ENCODE measurements at places on chromosomes 4 and X. TPM values are rescaled to one million over a fixed set of nuclear protein-coding genes. Genes with fewer than 3 reads are reported as not detected.

The COX7B2 gene
- total RNA-seq = not detected

The VCX2 gene
- not detected for total RNA-seq

The RHOXF2B gene
- not detected for total RNA-seq

The NUDT10 gene
- 0.13 TPM for total RNA-seq

The GPR173 gene
- 0.67 TPM for total RNA-seq

The NOX1 gene
- total RNA-seq = not detected

The HELT gene
- total RNA-seq = not detected

The UGT2A3 gene
- total RNA-seq = not detected

The ATP8A1 gene
- total RNA-seq = 19.3 TPM

The GIMD1 gene
- not detected for total RNA-seq

The CT45A5 gene
- not detected for total RNA-seq

The SCRG1 gene
- total RNA-seq = 0.08 TPM

The PPP2R3B gene
- 154 TPM for total RNA-seq

The POU3F4 gene
- not detected for total RNA-seq

The MAGEC2 gene
- total RNA-seq = not detected

The ETNPPL gene
- 14.5 TPM for total RNA-seq

The ATP1B4 gene
- total RNA-seq = not detected

The TRIM61 gene
- 2.0 TPM for total RNA-seq

The NCAPG gene
- total RNA-seq = 0.59 TPM

The TNIP3 gene
- not detected for total RNA-seq

The FAAH2 gene
- total RNA-seq = not detected

The ADAM29 gene
- total RNA-seq = not detected

The PRKX gene
- total RNA-seq = 4.8 TPM

The USP17L17 gene
- not detected for total RNA-seq

The GEMIN8 gene
- 7.6 TPM for total RNA-seq

The RTL9 gene
- total RNA-seq = 0.35 TPM

The NXF2B gene
- total RNA-seq = not detected

The MAGEE2 gene
- not detected for total RNA-seq

The CSAG1 gene
- not detected for total RNA-seq

The SPANXA1 gene
- total RNA-seq = not detected

The ENPP6 gene
- not detected for total RNA-seq

The ATG4A gene
- total RNA-seq = 18.0 TPM

The SMR3B gene
- not detected for total RNA-seq

The PAGE1 gene
- not detected for total RNA-seq

The NKRF gene
- 4.6 TPM for total RNA-seq

The FABP2 gene
- total RNA-seq = not detected

The PAGE5 gene
- not detected for total RNA-seq

The FRAS1 gene
- total RNA-seq = 2.5 TPM

The ZDHHC15 gene
- 2.8 TPM for total RNA-seq

The PDGFC gene
- total RNA-seq = 14.9 TPM

The SLC10A4 gene
- not detected for total RNA-seq

The AFF2 gene
- 0.24 TPM for total RNA-seq

The MGAT4D gene
- total RNA-seq = not detected

The DGKK gene
- not detected for total RNA-seq

The CFAP99 gene
- total RNA-seq = not detected

The KCND1 gene
- 0.38 TPM for total RNA-seq

The RHOXF2 gene
- not detected for total RNA-seq

The HSFX2 gene
- total RNA-seq = not detected

The CXCR3 gene
- total RNA-seq = 0.22 TPM

The CENPVL3 gene
- total RNA-seq = not detected

The KLHL4 gene
- total RNA-seq = 1.0 TPM

The DDIT4L gene
- 0.46 TPM for total RNA-seq

The ASB12 gene
- total RNA-seq = 2.7 TPM

The RNF4 gene
- total RNA-seq = 22.3 TPM

The IRAK1 gene
- total RNA-seq = 34.2 TPM

The GAGE12E gene
- not detected for total RNA-seq

The SHROOM4 gene
- total RNA-seq = 9.4 TPM

Measured in Right ventricle myocardium superior (tissue), 1 donor.